Psoas muscle (tissue), 8 donors: ENCODE measurements at places on chromosomes 4 and X. TPM values are rescaled to one million over a fixed set of nuclear protein-coding genes. Genes with fewer than 3 reads are reported as not detected.

Gene SEPTIN6
- polyA plus RNA-seq: 2.8 TPM

Gene ALB
- polyA plus RNA-seq: not detected

Gene CSN1S1
- not detected for polyA plus RNA-seq

Gene OTC
- polyA plus RNA-seq: 0.34 TPM

Gene NKX6-1
- not detected for polyA plus RNA-seq

Gene ATP1B4
- polyA plus RNA-seq: 0.26 TPM

Gene STOX2
- 0.41 TPM for polyA plus RNA-seq

Gene KCND1
- polyA plus RNA-seq: 0.44 TPM

Gene SLC49A3
- 3.7 TPM for polyA plus RNA-seq

Gene AWAT2
- not detected for polyA plus RNA-seq

Gene HAND2
- polyA plus RNA-seq: 0.13 TPM

Gene FMR1NB
- polyA plus RNA-seq: not detected

Gene MUC7
- polyA plus RNA-seq: not detected

Gene DMRTC1
- polyA plus RNA-seq: not detected

- DNase-seq: no peak
Measured at GRCh38 chr4:182310316-182310715, 67.1 kb downstream of the TENM3 start.

DNA sequence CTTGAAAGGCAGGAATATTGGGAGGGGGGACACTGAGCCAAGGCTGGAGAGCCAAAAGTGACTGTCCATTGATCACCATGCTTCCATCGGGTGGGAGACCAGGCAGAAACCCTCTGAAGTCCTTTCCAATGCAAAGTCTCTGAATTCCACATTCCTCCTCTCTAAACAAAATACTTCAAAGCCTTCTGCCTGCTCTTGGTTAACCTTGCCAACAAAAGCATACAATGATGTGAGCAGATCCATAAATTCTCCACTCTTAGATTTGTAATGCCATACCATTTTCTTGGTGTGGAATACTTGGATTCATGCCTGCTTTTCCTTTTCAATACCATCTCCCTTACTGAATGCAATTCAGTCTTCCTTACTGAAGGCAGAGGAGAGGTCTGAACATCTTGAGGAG, 74.1 kb upstream of the FAM9B start:
- DNase-seq: no peak

DNA sequence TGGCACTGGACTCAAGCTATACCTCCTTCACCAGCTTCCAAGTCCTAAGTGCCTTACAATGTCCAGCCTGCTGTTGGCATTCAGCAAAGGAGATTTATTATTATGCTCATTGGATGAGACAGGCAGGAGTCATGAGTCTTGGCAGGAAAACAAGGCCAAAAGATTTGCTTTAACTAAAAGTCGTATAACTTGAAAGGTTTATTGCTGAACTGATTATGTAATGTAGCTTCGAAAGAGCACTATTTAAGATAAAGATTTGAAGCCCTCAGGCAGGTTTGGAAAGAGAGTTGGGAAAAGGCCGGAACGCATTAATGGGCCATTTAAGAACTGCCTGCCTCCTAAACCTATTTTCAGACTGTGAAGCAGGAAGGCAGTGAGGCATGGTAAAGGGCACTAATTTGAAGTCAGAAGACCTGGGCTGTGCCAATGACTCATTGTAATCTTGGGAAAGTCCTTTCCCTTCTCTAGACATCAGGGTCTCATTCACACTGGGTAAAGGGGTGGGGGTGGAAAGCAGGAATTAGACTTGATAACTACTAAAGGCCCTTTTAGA, 280.5 kb upstream of the EDA2R start:
- no peak for DNase-seq

- no peak for DNase-seq
Measured at GRCh38 chrX:105821471-105822121, 743 bp upstream of the NRK start.

- no peak for DNase-seq
Measured at GRCh38 chr4:130712038-130712437, 1616.1 kb downstream of the C4orf33 start.

DNA sequence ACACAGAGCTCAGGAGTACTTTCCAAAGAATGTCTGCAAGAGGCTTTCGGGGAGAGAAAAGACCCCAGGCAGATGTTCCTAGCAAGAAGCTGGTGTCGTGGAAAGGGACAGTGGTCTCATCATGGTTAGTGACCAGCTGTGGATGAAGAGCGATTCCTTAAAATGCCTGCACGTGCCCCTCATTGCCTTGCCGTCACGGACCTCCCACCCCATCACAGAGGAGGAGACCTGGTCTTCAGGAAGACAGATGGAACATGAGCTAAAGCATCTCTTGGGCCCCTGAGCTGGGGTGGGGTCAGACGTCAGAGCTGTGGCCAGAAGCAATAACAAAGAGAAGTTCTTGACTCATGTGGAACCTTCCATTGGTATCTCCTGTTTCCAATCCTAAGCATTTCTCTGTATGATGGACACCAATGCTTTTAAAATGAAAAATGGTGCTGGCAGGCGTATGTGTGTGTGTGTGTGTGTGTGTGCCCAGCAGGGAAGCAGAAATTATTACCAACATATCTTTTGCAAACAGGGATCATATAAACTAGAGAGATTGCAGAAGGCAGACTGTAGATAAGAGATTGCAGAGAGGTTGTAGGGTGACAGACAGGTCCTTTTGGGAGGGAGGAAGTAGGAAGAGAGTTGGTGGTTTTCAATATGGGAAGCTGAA, 25.2 kb upstream of the ASMTL start:
- DNase-seq: no peak

DNA sequence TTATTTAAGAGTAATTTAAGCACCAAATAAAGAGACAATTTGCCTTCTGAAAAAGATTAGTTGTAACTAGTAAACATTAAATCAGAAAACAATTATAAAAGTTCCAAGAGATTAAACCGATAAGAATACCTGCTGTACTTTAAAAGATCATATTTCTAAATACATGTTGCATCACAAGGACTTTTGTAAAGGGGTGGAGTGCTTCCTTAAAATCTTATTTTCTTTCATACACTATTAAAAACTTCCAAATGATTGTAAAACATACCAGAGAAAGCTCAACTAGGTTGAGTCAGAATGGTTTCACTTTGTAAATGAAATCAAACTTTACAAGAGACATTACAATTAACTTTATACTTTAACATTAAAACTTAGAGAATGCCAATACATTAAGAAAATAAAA, 41.8 kb downstream of the ACSL4 start:
- no peak for DNase-seq

GRCh38 chr4:179858221-179858620, 2385.0 kb upstream of the TENM3 start:
- no peak for DNase-seq

DNA sequence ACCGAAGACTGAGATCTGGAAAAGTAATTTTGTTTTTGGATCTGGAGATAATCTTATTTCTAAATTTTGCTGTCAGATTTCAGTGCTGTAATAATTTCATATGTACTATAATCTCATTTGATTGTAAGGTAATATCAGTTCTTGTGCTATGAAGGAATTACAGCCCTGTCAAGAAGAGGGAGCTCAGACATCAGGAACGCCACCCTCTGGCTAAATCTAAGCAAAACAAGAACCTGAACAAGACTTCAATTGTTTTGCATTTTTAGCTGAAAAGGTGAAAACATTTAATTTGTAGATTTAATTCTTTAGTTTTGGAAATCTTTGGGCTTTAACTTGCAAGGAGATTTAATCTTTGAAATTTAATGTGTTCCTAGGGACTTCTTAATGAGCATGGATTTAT, 525.4 kb upstream of the HS3ST1 start:
- no peak for DNase-seq

DNA sequence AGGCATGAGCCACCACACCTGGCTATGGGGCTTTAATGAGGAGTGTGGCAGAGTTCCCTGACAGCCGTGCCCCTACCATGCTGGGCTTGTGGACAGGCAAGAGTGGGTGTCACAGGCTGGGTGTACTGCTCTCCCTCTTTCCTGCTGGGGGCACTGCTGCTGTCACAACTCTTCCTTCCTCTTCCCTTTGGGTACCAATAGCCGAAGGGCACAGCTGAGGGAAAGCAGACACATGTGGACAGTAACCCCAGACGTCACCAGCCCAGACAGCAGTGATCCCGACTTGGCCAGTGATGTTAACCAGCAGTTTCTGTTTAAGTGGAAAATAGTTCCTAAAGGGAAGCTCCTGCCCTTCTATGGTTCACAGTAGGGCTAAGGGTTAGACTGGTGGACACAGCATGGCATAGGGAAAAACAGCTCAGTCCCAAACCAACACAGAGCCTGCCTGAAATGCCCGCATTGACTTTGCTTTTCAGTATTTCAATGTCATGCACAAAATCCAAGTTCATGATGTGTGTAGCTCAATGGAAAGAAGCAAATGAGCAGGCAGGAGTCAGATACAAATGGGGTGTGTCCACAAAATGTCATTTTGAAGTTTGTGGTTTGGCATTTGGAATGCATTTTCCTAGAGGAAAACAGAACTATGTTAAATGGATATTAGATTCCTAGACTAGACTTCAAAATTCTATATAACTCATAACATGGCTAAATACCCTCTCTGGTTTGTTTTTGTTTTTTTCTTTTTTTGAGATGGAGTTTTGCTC, 24.9 kb upstream of the DDX3X start:
- no peak for DNase-seq

GRCh38 chrX:46957297-46957696, 45.1 kb downstream of the JADE3 start:
- DNase-seq: no peak

- no peak for DNase-seq
Measured at GRCh38 chr4:115562506-115562905, 449.1 kb upstream of the NDST4 start.

DNA sequence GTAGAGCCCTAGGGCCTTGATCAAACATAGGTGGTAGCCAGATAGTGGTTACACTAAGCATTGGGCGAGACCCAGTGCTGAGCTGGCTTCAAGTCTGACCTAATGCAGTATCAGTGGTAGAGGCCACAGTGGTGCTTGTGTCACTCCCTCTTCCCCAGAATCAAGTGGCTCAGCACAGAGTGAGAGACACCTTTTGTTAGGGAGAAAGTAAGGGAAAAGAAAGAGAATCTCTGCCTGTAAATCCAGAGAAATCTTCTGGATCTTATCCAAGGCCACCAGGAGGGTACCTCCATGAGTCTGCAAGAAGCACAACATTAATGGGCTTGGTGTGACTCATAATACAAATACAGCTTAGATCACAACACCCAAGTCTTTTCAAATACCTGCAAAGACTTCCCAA, 117.7 kb upstream of the SLC6A14 start:
- no peak for DNase-seq

- DNase-seq: no peak
Measured at GRCh38 chr4:148934926-148935578, 492.8 kb upstream of the NR3C2 start.

- no peak for DNase-seq
Measured at GRCh38 chr4:94660614-94661013, 97.1 kb upstream of the BMPR1B start.

DNA sequence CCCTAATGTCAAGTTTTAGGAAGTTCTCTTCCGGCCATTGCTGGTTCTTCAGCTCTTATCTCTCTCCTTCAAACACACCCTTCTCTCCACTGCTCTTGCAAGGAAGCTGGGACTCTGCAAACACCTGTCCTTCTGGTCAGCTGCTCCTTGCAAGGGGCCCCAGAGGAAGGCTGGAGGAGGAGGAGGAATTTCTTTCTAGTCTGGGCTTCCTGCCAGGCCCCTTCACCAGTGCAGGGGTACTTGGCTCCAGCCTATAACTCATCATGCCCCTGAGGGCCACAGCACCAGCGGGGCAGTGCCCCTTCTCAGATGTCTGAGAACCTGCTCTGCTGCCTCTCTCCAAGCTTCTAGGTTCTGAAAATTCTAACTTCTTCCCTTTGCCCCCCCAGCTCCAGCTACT, 46.7 kb downstream of the REELD1 start:
- no peak for DNase-seq

- DNase-seq: no peak
Measured at GRCh38 chr4:124711471-124712371, 811 bp downstream of the ANKRD50 start.

GRCh38 chr4:25061602-25062001, 30.9 kb upstream of the LGI2 start:
- DNase-seq: no peak

- DNase-seq: no peak
Measured at GRCh38 chr4:168881781-168882420, 128.2 kb downstream of the CBR4 start.

DNA sequence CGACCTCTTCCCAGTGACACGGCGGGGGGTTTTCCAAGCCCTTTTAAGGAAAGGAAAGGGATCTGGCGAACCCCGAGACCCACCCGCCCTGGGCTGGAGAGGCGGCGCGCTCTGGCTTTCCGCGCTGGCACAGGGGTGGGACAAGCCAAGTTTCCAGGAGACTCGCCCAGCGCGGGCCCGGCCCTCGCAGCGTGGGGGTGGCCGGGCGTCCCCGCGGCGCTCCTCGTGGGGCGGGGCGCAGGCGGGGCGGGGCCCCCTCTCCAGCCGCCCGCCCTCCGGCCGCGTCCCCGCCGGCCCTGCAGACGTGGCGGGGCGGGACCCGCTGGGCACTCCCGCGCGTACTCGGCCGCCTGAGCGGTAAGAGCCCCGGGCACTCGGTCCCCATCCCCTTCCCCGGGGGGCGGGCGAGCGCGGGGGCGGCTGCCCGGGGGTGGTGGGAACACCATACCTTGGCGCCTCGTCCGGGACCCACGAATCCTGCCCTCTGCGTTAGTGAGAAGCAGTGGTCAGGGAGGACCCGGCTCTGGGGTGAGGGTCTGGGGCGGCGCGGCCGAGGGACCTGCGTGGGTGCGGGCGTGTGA, at the start of gene FAM114A1:
TSS of gene FAM114A1 (plus strand) at position 329 of the 581 bp plus-strand sequence. CDS start 10,273 bp downstream, outside the sequence.
- DNase-seq: peak; percentile 86

DNA sequence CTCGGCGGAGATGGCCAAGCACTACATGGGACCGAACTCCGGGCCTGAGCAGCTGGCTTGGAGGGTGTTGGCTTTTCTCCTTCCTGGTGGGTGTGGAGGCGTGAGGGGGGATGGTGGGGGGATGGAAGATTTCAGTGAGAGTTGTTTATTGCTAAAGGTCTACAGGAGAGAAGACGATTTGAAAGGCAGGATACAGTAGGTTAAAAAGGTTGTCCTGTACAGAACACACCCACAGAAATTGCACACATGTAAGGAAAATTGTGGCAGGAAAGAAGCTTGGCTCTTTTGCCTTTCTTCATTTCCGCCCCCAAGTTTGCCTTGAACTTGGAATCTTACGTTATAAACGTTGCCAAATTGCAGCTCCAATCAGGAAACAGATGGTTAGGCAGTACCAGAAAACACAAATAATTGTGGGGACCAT, 74.1 kb upstream of the STOX2 start:
- no peak for DNase-seq

DNA sequence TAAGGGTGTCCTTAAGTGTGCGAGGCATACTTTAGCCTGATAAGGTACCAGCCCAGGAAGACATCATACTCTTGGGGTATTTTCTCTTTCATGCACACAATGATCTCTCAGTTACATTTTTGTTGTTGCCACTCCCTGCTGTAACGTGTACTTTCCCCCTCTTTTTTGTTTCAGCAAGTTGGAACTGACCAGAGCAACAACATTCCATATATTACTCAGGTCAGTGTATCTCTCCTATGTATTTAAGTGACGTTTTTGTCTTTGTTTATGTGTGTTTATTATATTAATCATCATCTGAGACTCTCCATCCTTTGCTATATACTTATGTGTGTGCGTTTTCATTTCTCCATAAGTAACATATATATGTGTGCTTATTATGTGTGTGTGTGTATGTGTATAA, 71.3 kb upstream of the VBP1 start:
- no peak for DNase-seq
